ENCODE measurements at places on chromosomes 3 and 15.
A peak's percentile ranks its signal among the peaks of the same experiment; 100 is the strongest.

DNA sequence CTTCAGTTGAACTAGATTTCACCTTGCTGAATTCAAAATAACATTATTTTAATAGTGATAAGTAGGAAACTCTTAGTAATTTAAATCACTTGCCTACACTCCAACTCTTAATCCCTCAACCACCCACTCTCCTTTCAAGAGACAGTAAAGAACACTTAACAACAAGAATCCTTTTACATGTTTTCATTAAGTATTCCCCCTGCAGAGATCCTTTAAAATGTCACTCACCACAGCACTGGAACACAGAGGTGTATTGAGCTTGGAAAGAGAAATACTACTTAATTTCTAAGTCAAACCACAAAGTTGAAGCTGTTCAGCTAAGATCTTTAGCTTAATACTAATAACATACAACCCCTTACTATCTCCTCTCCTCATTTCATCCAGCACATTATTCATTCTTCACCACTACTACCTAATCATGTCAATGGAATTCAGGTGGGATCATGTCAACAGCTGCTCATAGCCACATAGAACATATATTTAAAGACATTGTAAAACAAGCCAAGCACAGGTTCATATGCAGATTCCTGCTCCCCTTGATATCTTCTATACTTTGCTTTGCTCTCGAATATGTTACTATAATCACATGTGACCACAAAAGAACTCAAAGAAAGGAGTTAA is 40.5 kb downstream of the IMPG2 start:
- no peak for DNase-seq

- no peak for DNase-seq
These were observed 966.7 kb upstream of the ROBO1 start for GRCh38 chr3:80734483-80734882.

DNA sequence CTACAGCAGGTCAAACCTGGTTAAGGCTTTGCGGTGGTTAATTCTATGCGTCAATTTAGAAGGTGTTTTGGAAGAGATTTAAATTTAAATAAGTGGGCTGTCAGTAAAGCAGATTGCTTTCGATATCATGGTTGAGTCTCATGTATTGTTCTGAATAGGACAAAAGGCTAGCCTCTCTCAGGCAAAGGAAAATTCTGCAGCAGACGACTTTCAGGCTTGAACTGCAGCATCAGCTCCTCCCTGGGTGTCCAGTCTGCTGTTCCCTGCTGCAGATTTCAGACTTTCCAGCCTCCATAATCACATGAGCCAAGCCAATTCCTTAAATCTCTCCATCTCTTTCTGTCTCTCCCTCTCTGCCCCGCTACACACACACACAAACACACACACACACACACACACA is 143.2 kb downstream of the TUSC7 start:
- no peak for DNase-seq

DNA sequence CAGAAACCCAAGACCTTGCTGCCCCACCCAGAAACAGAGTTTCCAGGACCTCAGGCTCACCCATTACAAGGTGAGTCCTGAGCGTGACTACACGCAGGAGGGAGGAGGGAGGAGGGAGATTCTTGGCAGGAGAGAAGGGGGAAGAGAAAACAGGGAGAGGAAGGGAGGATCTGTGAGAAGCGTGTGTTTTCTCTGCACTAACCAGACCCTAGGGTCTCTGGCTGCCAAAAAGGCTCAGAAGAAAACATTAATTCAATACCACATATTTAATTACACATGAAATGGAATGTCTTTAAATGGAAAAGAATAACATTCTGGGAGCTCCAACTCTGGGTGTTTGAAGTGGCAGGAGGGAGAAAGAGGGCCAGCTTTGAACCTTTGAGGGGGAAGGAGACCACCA is 309.0 kb downstream of the NTRK3 start:
- no peak for DNase-seq

DNA sequence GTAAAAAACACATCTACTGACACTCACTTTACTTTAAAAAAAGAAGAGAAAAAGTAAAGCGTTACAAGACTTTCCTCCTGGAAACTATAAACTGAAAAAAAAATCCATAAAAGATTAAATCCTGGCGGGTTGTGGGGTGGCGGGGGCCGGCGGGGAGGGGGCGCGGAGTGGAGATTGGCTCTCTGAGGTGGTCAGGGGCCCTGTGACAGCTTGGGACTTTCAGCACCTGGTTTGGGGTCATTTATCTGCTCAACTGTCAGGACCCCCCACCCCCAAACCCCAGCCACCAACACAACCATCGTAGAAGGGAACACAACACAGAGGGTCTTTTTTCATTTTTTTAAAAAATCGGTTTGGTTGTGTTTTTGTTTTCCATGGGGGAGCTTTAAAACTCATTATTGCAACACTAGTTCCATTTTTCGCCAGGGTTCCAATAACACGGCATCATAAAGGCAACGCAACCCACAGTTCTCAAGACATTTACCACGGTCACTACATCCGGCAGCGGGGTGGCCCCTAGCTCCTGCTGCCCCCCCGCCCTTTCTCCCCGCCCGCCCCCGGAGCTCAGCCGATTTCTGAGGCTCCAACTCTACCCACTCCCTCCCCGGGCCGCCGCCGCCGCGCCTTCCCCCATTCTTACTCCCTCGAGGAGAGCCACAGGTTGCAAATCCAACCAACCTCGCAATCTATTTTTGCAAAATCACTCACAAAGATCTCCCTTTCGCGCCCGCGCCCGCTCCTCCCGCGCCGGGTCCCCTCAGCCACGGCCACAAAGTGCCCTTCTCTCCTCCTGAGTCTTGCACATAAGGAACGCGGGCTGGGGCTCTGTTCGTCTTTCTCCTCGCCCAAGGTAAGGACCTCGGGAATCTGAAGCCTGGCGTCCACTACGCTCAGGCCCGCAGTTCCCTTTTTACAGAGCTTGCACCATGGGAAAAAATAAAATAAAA is 1.8 kb downstream of the BCL6 start:
- no peak for DNase-seq

DNA sequence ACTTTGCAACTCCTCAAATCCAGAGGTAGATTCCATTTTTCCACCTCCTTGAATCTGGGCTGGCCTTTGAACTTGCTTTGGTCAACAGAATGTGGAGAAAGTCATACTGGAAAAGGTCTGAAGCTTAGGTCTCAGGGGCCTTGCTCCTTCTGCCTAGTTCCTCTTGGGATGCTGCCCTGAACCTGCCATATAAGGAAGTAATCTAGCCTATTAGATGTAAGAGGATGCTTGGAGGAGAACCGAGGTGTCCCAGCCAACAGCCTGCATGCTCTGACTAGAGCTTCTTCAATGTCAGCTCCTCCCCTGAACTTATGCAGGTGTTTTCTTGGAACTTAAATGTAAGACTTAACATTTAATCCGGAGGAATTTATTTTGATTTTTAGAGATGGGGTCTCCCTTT is 2.0 kb upstream of the TMED3 start:
- no peak for DNase-seq

- DNase-seq: no peak
These were observed 51.1 kb downstream of the NEDD4 start for GRCh38 chr15:55942332-55942731.

- DNase-seq: peak; percentile 8
These were observed 1.4 kb downstream of the ETV5 start for GRCh38 chr3:186107215-186108105.

DNA sequence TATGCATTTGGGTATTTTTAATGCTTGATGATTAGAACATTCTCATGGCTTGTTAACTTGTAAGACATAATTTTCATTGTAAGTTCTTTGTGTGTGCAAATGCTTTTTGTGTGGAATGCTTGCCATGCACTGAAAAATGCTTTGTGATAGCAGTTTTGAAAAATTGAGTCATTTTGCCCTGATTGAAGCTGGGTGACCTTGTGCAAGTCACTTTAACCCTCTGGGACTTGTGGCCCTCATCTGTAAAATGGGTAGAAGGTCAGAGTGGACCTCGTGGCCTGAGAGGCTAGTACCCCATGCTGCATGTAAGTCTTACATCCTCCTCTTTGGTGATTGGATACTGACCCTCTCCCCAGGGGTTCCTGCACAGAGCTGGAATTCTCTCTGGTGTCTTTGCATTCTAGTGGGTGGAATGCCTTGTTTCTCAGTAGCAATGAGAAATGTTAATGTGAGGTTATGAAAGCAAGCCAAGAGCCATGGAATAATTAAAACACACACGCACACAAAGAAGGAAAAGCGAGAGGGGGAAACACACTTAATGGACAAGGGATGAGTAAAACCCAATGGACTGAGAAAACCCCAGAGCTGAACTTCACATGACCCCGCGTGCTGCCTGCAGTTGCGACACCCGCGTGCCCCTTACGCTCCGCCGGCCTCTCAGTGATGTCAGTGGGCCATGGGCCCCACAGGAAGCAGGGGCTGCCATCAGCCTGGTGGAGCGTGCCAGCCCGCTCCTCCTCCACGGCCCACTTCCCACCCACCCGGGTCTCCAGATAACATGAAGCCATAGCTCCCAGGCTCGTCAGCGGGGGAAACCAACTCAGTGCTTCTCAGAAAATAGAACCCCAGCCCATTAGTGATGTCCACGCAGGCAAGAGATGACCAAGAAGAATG is 44.0 kb downstream of the SMAD3 start:
- DNase-seq: no peak

GRCh38 chr3:128155616-128156360 is 2.5 kb downstream of the EEFSEC start:
- no peak for DNase-seq

- no peak for DNase-seq
These were observed 31.2 kb downstream of the RYR3 start for GRCh38 chr15:33341953-33342352.

DNA sequence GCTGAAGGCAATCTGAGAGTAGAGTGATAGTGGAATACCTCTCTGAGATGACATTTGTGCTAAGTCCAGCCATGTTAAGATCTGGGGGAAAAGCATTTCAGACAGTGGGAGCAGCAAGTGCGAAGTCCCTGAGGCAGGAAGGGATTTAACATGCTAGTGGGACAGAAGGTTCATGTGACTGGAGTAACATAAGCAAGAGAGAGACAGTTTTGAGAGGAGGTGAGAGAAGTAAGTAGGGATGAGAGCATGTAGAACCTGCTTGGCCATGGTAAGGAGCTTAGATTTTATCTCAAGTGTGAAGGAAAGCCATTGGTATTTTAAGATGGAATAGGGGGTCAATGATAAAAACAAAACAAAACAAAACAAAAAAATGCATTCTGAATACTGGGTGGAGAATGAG is 358.6 kb upstream of the KCNH8 start:
- DNase-seq: no peak

DNA sequence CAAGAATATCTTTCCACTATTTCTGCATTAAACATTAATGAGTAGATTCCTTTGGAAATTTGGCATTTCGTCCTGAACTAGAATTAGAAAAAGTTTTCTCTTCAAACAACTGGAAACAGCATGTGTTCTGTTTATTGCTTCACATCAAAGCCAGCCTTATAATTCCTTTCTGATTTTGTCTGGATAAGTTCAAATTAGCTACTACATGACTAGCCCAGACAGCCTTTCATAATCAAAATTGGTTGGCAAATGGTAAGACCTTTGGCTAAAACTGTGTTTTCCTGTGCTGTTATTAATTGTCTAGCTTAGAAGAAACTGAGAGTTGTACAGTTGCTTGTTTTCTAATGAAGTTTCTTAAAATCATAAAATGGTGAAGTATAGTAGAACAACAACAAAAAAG is 52.7 kb upstream of the P3H2 start:
- no peak for DNase-seq

- DNase-seq: no peak
These were observed 1.8 kb downstream of the DAPK2 start for GRCh38 chr15:64044300-64045100.

GRCh38 chr3:128505771-128506170 is 12.8 kb upstream of the GATA2 start:
- no peak for DNase-seq

- no peak for DNase-seq
These were observed 78.5 kb downstream of the TRANK1 start for GRCh38 chr3:36866368-36866767.

- no peak for DNase-seq
These were observed 3.2 kb upstream of the UACA start for GRCh38 chr15:70766597-70766996.

- DNase-seq: no peak
These were observed 17.7 kb downstream of the FEM1B start for GRCh38 chr15:68295014-68295805.

DNA sequence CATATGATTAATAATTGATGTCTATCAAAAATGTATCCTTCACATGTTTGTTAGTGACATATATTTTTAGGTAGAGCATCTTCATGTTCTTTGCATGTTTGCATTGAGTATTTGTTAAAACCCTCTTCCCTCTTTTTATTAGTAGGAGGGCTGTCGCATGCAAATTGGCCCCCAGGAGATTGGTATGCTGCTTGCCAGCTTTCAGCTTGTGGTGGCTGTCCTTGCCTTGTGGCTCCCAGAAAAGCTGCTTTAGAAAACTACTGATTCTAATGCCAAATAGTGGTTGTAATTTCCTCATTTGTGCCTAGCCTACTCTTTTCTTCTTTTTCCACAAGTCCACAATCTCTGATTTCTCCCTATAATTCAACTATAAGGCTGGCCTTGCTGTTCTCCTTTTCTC is 886.8 kb downstream of the VGLL3 start:
- no peak for DNase-seq

GRCh38 chr3:51686512-51687215 is 15.6 kb downstream of the TEX264 start:
- no peak for DNase-seq

DNA sequence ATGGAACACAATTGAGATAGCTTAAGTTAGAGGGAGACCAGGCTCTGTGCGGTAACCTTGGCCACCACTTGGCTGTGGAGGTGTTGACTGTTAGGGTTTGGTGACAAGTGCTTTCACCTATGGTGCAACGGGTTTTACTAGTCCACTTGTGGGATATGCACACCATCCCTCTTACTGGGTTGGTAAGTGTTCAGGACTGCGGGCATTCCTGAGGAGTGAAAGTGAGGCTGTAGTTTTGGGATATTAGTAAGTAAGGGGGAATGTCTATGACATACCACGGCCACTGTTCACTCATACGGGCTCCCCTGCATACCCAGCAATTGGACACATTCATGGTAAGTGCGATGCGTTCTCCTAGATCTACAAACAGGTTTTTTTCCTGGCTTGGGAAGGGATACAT is 8.0 kb upstream of the RAD54L2 start:
- DNase-seq: no peak

DNA sequence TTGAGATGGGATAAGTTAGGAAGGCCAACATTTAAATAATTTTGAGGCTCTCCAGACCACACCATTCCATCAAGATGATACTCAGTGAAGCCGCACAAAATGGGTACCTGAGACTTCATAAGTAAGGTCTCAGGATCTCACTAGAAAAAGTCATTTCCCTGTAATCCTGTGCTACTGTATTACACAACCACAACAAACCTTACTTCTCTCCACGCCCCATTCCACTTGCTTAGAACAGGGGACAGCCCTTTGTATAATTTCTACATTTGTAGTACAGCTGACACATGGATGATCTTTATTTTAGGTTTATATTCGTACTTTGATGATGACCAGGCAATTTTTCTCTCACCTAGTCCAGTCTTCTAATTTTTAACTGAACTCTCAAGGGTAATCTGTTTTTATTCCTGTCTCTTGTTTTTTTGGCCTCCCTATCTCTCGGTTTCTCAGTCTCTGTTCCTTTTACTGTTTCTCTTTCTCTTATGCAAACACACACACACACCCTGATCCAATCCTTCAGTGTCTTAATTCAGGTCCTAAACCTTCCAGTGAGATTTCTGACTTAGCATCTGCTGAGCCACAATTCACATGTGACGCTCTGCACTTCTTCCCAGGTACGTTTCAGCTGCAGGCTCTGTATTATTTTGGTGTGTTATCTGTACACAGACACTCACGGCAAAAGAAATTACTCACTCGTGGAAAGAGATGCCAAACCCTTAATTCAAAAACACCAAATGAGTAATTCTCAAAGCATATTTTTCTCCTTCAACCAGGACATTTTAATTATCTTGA is 223.2 kb upstream of the THBS1 start:
- no peak for DNase-seq

- DNase-seq: no peak
These were observed 3.2 kb downstream of the SEMA6D start for GRCh38 chr15:47720555-47720954.

All from NCI-H187 treated with DMSO at 0.1 percent for 48 hours (cell line).